ENCODE measurements at places on chromosomes 1 and 21.

- DNase-seq, result no peak
Observed at GRCh38 chr1:169570172-169570574, 16.1 kb downstream of the F5 start.

DNA sequence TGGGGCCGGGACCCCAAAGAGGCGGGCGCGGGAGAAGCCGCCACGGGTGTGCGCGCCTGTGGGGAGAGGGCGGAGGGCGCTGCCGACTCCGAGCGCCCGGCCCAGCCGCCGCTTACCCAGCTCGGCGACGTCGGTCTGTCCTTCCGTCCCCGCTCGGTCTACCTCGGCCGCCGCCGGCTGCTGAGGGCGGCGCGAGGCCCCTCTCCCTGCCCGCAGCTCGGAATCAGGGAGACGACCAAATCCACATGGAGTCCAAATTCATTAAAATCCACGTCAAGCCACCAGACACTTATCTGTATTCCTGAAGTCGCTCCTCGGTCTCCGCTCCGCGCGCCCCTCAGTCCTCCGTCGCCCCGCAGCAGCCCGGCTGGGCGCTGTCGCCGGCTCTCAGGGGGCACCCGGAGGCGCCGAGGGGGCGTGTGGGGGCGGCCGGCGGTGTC lies 637 bp downstream of the PLXNA2 start:
- DNase-seq, result no peak

DNA sequence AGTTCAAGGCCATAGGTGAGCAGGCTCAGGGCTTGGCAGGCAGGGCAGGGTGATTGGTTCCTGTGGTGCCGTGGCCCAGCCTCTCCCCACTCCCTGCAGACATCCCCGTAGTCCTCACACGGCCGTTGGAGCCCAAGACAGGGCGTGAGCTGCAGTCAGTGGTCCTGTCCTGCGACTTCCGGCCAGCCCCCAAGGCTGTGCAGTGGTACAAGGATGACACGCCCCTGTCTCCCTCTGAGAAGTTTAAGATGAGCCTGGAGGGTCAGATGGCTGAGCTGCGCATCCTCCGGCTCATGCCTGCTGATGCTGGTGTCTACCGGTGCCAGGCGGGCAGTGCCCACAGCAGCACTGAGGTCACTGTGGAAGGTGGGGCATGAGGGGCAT lies 71.9 kb downstream of the OBSCN start:
- no peak for DNase-seq

DNA sequence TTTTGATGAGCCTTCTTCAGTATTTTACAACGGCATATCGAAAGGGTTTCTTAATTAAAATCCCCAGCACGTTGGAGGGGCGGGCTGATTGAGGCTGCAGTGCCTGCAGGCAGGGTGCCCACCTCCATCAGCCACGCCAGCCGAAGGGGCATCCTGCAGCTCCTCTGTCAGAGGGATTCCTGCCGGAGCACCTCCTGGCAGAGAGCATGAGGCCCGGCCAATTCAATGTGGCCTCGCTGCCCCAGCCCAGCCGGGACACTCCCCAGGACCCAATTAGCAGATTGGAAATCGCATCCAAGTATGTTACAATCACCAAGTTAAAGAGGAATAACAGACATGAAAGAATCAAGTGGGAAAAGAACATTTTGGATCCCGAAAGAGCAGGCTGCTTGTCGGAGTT lies 216.6 kb downstream of the ST6GALNAC3 start:
- no peak for DNase-seq

- DNase-seq, result no peak
Observed at GRCh38 chr1:207156826-207157225, 52.8 kb downstream of the C4BPA start.
